ENCODE measurements at places on chromosomes 6 and 20.

GRCh38 chr6:34511214-34511914, 44.8 kb downstream of the SPDEF start:
- no peak for DNase-seq

GRCh38 chr6:2812695-2813094, 29.0 kb downstream of the SERPINB1 start:
- DNase-seq = no peak

DNA sequence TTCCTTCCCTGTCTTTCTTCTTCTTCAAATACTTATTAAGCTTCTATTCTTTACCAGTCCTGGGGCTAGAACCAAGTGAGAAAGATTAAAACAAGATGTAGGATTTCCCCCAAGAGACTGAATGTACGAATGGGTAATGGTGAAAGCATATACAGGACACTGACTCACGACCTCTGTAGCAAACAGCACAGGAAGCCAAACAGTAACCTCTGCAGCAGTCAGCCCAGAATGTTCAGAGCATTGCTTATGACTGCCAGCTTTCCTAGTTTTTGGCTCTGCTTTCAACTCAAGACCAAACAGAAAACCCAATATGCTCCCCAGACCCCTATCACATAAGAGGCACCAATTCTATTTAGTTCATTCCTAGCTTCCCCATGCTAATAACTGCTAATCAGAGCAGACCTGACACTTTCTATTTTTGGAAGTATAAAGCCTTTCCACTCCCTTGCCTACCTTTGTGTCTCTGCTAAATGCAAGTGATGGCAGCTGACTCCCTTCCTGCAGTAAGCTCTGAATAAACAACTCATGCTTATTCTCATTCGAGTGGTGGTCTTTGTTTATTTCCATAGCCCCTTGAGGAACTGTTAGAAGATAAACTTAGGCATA, 690.6 kb downstream of the EPM2A start:
- DNase-seq = no peak

GRCh38 chr6:40387127-40387870, 199.9 kb downstream of the LRFN2 start:
- DNase-seq = no peak

DNA sequence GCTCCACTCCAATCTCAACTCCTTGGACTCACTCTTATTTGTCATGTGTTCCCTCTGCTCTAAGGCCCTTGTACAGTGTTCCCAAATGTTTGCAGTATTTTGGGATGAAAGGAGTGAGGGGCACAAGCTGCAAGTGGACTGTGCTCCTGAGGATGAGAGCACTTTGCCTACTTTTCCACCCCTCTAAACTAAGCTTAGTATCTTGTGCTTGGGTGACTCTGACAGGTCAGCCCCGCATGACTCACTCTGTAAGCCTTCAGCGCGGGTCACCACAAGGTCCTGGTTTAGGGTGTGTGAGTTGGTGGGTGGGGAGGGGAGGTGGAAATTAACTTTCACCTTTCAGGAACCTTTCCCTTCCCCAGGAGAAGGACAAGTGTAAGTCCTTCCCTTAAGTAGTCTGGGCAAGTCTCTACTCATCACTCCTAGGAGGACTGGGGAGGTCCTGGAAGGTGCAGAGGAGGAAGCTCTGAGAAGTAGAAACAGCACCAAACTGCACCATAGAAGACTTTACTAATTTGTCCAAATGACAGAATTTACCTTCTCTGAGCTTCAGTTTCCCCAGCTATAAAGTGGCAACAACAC, 68.8 kb upstream of the EPB41L1 start:
- no peak for DNase-seq

DNA sequence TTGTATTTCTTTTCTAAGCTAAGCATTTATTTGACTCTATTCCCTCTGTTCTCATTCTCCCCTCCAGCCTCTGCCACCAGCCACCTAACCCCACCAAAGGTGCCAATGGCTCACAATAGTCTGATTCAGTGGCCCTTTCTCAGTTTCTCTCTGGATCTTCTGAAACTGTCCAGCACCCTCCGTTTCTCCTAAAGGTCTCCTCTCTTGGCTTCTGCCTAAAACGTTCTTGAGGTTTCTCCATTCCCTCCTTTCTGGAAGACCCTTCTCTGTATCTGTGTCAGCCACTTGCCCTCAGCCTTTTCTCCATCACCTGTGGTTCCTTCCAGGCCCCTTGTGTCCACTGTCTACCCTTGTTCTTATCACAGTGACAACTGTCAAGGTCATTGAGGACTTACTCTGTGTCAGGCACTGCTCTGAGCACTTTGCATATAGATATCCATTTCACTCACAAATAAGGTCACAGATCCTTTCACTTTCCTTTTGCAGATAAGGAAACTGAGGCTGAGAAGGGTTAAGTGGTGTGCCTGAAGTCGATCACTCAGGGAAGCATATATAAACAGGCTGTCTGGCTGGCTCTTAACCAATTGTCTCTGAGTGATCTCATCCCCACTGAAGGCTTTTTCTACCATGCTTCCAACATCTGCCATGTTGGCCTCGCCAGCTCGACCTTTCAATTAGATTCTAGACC, 48.1 kb downstream of the FOXA2 start:
- no peak for DNase-seq

- no peak for DNase-seq
Measured at GRCh38 chr6:29509239-29509638, 21.5 kb upstream of the MAS1L start.

- no peak for DNase-seq
Measured at GRCh38 chr6:104653781-104654180, 205.9 kb downstream of the HACE1 start.

- no peak for DNase-seq
Measured at GRCh38 chr20:745683-746301, 22.5 kb downstream of the SLC52A3 start.

- DNase-seq = no peak
Measured at GRCh38 chr6:23269436-23269835, 700.1 kb downstream of the HDGFL1 start.

- no peak for DNase-seq
Measured at GRCh38 chr6:54602591-54602990, 244.0 kb upstream of the FAM83B start.

DNA sequence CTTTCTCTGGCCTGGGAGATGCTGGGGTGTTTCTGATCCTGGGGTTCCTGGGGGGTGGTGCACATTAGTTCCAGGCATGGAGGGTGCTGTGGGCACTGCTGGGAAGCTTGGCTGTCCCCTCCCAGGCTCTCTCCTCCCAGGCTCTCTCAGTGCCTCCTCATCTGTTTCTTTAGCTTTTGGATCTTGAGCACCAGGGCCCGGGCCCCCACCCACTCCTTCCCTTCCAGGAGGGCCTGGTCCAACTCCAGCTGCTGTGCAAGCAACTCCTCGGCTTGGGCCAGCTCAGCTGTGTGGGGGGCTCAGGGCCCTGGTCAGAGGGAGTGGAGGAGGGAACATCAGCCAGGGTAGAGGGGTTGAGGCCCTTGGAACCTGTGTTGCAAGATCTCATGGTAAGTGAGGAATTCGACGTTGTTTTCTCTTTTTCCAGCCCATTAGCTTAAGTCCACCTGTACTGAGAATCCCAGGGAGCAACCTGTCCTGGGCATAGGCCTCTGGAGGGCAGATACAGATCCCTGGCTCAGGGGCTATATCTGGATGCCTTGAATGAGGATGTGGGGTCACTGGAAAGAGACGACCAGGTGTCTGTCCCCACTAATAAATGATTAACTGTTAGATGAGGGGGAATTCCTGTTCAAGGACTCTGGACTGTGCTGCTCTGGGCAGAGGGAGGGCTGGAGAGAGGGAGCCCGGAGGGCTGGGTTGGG, 34.5 kb upstream of the HLA-A start:
- DNase-seq = no peak

All from tibial nerve (tissue), 4 donors.